ENCODE measurements at places on chromosomes 1 and 21.

DNA sequence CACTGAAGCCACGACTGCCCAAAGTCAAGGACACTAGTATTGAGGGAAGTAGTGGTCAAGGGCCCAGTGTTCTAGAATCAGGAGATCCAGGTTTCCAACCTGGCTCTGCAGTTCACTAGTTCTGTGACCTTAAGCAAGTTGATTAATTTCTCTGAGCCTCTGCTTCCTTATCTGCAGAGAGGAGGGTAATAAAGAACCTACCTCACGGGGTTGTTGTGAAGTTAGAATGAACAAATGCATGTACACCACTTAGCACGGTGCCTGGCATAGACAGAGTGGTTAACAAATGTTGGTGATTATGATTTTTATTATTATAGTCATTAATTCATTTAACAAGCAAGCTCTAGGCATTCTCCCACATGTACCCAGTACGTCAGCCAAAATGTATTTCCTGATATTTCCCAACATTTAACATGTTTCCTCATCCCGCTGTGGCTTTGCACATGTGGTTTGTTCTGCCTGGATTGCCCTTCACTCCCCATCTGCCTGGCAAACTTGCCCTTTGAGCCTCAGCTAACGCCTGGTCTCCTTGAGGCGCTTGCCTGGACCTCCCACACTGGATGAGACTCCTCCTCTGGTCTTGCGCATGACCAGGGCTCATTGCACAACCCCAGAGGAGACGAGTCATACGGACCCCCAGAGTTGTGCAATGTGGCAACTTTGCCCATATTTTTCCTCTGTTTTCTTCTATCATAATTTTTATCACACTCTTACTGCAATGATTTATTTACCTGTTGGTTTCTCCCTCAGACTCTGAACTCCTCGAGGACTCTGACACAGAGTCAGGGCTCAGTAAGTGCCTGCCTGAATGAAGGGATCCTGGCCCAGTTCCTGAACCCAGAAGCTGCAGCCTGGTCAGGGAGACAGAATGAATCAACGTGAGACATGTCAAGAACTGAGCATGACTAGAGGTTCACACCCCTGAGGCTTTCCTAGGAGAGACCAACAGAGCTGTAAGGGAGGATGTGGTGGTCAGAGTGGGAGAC lies 20.7 kb upstream of the MFSD2A start:
- no peak for DNase-seq

DNA sequence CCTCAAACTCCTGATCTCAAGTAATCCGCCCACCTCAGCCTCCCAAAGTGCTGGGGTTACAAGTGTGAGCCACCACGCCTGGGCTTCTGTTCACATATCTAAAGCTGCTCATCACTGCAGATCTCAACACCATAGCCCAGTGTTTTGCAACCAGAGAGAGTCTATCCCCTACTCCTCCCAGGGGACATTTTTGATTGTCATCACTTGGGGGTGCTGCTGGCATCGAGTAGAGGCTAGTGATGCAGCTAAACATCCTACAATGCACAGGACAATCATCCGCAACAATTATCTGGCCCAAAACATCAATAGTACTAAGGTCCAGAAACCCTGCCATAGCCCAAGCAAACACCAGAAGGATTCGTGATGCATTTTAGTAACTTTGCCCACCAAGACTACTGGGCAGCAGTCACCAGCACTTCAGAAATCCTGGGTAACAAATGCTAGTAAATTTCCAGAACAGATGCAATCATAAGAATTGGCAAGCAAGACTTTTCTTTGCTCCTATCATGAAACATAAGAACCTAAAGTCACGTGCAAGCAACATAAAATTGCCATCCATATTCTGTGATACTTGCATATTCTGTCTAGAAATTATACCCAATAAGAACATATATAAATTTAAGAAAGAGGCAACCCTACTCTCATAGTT lies 159.2 kb downstream of the APP start:
- DNase-seq = no peak

DNA sequence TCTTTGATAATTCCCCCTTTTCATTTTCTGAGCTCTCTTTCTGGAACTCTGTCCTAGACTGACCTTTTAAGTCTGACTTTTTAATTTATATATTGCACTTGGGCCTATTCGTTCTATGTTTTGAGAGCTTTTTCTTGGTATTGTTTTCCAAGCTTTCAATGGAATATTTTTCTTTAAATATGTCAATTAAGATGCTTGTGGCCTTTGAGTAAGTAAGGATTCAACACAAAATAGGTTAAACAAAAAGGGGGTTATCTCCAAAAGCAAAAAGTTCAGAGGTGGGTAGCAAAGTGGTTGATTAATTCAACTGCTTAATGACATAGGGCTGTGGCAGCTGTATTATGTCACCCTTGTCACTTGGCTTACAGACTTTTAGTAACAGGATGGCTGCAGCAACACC lies 315.9 kb downstream of the LMX1A start:
- no peak for DNase-seq

- no peak for DNase-seq
These were observed 10.2 kb downstream of the USP16 start for GRCh38 chr21:29034678-29035077.

All from 8988T (cell line).